ENCODE measurements at places on chromosomes 6 and 20.

- H3K27ac ChIP-seq = no peak overlapping the region
- peaks cover 67% of the 10 kb centered on the region for H3K36me3 ChIP-seq
- H3K4me3 ChIP-seq = no peak overlapping the region
- no peaks in the 10 kb centered on the region for H3K4me1 ChIP-seq
- H3K27me3 ChIP-seq = no peaks in the 10 kb centered on the region
Measured at GRCh38 chr20:49230021-49230420, 10.8 kb downstream of the DDX27 start.

DNA sequence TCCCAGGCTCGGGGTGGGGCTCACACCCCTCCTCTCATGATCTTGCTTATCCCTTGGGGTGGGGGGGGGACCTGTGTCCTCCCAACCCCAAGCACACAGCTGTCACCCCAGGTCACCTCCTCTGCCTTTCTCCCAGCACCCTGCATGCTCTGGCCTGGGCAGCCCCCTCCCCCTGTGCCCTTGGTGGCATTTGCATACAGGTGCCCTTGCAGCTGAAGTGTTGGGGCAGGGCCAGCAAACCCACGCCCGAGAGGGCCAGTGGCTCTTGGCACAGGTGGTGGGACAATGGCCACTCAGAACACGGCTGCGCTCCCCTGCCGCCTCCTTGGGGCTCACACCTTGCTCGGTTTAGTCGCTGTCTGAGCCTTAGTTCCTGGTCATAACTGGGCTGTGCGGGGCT is 11.3 kb upstream of the MYT1 start:
- DNase-seq = no peak
- no peak overlapping the region for H3K27ac ChIP-seq
- no peaks in the 10 kb centered on the region for H3K27me3 ChIP-seq
- H3K4me3 ChIP-seq = no peak overlapping the region

DNA sequence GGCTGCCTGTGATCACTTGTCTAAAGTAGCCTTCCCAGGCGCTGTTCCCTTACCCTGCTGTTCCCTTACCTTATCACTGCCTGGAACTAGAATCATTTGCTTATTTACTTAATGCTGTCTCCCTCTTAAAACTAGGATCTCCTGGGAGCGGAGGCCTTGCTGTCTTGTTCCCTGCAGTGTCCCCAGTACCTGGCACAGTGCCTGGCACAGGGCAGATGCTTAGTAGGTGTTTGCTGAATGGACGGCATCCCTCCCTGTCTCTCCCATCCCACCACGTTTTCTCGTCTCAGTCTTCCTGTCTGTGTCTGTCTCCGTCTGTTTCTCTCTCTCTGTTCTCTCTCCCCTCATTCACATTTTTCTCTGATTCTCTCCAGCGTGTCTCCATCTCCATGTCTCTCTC is 99.9 kb upstream of the MYL9 start:
- H3K27ac ChIP-seq = no peak overlapping the region
- H3K27me3 ChIP-seq = no peaks in the 10 kb centered on the region
- DNase-seq = no peak
- H3K36me3 ChIP-seq = no peaks in the 10 kb centered on the region

GRCh38 chr6:41937861-41938574 is 3.6 kb downstream of the CCND3 start:
- H3K27ac ChIP-seq = no peak overlapping the region
- H3K27me3 ChIP-seq = no peaks in the 10 kb centered on the region
- no peak overlapping the region for H3K4me3 ChIP-seq
- peaks cover 28% of the 10 kb centered on the region for H3K36me3 ChIP-seq

DNA sequence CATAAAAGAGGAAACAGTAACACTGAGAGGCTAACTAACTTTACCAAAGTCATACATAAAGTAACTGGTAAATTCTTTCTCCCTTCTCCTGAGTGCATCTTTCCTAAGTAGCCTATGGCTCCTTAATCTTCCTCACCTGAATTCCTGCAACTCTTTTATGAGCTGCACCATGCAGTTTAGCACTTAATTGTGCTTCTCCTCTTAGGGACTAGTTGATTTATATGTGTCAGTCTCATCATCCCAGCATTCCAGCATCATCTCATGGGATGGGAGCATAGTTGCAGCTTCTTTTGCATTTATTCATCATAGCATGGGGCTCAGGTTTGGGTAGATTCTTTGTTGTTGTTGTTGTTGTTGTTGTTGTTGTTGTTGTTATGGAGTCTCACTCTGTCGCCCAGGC is 3.5 kb upstream of the TSPYL1 start:
- H3K27ac ChIP-seq = no peak overlapping the region
- no peak overlapping the region for H3K4me3 ChIP-seq
- DNase-seq = no peak
- H3K36me3 ChIP-seq = no peaks in the 10 kb centered on the region

GRCh38 chr20:34420975-34421374 is 57.9 kb downstream of the ITCH start:
- DNase-seq = no peak
- no peak overlapping the region for H3K27ac ChIP-seq
- peaks cover 13% of the 10 kb centered on the region for H3K4me1 ChIP-seq
- peaks cover 18% of the 10 kb centered on the region for H3K36me3 ChIP-seq
- no peaks in the 10 kb centered on the region for H3K27me3 ChIP-seq
- no peak overlapping the region for H3K4me3 ChIP-seq

GRCh38 chr6:151497905-151498304 is 4.1 kb downstream of the CCDC170 start:
- H3K4me1 ChIP-seq = peaks cover 9% of the 10 kb centered on the region
- H3K27me3 ChIP-seq = no peaks in the 10 kb centered on the region
- H3K36me3 ChIP-seq = no peaks in the 10 kb centered on the region
- no peak overlapping the region for H3K27ac ChIP-seq
- no peak for DNase-seq

GRCh38 chr6:125887372-125887771 is 69.2 kb upstream of the HINT3 start:
- no peaks in the 10 kb centered on the region for H3K27me3 ChIP-seq
- H3K36me3 ChIP-seq = peaks cover 13% of the 10 kb centered on the region
- no peak overlapping the region for H3K27ac ChIP-seq
- no peak overlapping the region for H3K4me3 ChIP-seq
- H3K4me1 ChIP-seq = no peaks in the 10 kb centered on the region
- DNase-seq = no peak

GRCh38 chr6:107511511-107511993 is 21.6 kb downstream of the SOBP start:
- no peaks in the 10 kb centered on the region for H3K36me3 ChIP-seq
- DNase-seq = no peak
- H3K27ac ChIP-seq = no peak overlapping the region
- H3K4me3 ChIP-seq = no peak overlapping the region
- H3K4me1 ChIP-seq = peaks cover 23% of the 10 kb centered on the region

DNA sequence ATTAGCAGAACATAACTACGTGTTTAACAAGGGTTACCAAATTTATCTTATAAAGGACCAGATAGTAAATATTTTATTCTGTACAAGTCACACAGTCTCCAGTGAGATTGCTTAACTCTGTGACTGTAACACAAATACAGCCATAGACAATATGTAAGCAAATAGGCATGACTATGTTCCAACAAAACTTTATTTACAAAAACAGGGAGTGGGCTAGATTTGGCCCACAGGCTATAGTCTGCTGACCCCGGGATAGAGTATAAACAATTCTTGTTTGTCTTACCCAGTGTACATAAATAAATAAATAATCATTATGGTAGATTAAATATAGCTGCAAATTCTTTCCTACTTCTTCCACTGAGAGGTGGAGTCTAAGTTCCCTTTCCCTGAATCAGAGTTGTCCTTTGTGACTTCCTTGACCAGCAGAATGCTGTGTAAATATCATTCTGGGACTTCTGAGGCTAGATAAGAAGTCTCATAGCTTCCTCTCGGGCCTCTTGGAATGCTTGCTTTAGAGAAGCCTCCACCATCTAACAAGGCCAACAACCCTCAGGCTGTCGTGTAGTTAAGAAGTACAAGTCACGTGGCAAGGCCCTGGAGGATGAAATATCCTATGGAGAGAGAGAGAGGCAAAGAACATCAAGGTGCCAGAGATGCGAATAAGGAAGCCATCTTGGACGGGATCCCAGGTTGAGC is 59.1 kb upstream of the TMEM244 start:
- no peak for DNase-seq
- H3K27ac ChIP-seq = no peak overlapping the region
- H3K27me3 ChIP-seq = no peaks in the 10 kb centered on the region
- no peak overlapping the region for H3K4me3 ChIP-seq
- H3K4me1 ChIP-seq = no peaks in the 10 kb centered on the region

DNA sequence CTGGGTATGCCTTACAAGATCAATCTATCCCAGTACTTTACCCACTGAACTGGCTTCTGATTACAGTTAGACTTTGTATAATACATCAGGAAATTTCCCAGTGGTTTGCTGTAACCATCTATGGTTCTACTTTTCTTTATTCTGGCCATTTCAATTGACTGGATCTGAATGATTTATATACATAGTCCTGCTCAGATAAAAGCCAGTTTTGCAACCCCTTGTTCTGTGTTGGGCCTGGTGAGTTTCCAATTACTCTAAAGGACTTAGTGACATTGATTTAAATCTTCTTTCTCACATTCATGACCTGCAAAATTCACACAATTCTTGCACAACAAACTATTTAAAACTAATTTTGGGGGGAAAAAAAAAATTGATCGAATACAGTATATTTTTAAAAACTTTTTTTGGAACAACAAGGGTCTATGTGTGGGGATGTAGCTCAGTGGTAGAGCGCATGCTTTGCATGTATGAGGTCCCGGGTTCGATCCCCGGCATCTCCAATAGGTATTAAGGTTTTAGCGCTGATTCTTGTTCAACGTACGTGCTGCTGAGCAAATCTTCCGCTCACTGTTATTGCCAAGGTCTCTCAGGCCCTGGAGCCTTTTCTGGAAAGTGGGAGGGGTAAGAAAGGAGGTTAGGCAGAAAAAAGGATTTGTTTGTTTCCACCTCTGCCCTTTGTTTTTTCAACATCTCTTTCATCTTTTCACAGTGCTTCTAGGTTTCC is 117.5 kb downstream of the GPX5 start:
- H3K4me3 ChIP-seq = no peak overlapping the region
- H3K27me3 ChIP-seq = no peaks in the 10 kb centered on the region
- H3K27ac ChIP-seq = no peak overlapping the region
- H3K4me1 ChIP-seq = no peaks in the 10 kb centered on the region
- no peak for DNase-seq
- no peaks in the 10 kb centered on the region for H3K36me3 ChIP-seq

DNA sequence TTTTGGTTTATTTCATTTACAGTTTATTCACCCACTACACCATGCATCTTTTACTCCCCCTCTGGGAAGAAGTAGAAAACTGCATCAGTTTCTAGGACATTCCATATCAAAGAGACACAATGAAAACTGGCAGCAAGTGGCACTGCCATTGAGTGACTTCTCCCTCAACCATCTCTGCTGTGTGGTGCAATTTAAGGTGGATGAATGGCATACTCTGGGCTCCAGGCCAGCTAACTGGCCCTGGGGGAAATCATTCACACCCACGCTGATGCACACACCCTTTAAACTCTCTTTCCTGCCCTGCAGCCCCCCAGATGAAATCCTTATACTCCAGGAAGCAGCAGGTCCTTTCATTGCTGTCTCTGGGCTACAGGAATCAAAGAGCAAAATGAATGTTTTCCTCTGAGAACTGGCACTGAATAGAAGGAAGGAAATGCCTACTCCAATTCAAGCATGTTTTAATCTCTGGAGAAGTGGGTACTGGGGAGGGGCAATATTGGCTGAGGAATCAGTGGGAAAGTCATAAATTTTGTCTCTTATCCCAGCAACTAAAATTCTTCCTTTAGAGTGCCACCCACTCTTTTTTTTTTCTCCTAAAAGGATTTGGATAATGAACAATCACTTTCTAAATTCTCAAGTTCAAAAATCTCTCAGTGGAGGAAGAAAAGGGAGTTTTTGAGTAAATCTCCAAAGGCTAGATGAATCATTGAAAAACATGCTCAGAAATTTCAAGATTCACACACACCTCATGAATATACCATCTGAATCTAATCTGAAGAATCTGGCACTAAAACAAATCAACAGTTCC is 16.9 kb upstream of the RFPL4B start:
- no peak overlapping the region for H3K4me3 ChIP-seq
- no peak for DNase-seq
- H3K27me3 ChIP-seq = no peaks in the 10 kb centered on the region
- H3K27ac ChIP-seq = no peak overlapping the region

DNA sequence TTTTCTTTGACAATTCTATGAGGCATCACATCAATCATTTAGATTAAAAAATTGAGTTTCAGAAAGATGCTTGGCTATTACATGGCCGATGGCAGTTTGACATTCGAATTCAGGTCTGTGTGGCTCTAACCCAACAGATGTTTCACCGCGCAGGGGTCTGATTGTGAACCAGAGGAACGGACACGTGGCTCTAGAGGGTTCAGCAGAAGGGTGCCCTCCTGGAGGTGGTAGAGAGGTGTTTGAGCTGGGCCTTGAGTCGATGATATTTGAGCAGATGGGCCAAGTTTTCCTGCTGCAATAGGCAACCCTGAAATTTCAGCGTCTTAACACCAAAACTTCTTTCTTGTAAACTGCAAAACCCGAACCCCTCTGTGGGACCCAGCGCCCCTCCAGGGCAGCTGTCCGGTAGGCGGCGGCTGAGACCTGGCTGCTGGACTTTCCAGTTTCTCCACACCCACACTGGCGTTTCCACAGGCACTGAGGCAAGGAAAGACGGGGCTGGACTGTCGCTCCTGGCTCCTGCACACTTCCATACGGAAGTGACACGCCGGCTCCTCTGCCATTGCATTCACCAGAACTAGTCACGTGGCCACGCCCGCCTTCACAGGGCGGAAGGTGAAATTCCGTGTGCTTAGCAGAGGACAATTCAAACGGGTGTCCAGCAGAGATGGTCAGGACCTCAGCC is 11.3 kb upstream of the AFDN start:
- no peak overlapping the region for H3K27ac ChIP-seq
- H3K27me3 ChIP-seq = no peaks in the 10 kb centered on the region
- H3K36me3 ChIP-seq = no peaks in the 10 kb centered on the region
- no peak overlapping the region for H3K4me3 ChIP-seq
- H3K4me1 ChIP-seq = no peaks in the 10 kb centered on the region

- no peaks in the 10 kb centered on the region for H3K4me1 ChIP-seq
- no peaks in the 10 kb centered on the region for H3K36me3 ChIP-seq
- no peaks in the 10 kb centered on the region for H3K27me3 ChIP-seq
- no peak for DNase-seq
- H3K4me3 ChIP-seq = no peak overlapping the region
- no peak overlapping the region for H3K27ac ChIP-seq
Measured at GRCh38 chr6:129393654-129394053, 316.3 kb downstream of the ARHGAP18 start.

DNA sequence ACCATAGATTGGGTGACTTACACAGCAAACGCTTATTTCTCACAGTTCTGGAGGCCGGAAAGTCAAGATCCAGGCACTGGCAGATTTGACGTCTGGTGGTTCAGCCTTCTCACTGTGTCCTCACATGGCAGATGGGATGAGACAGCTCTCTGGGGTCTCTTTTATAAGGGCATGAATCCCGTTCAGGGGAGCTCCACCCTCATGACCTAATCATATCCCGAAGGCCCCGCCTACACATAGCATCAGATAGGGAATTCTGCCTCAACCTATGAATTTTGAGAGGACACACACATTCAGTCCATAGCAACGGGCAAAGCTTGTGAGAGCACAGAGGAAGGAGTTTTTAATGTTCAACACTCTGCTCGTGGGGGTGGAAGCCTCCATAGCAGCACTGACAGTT is 27.5 kb downstream of the DAAM2 start:
- peak overlapping the region; percentile 72 for H3K27ac ChIP-seq
- no peak overlapping the region for H3K4me3 ChIP-seq
- H3K4me1 ChIP-seq = peaks cover 96% of the 10 kb centered on the region
- no peak for DNase-seq
- no peaks in the 10 kb centered on the region for H3K27me3 ChIP-seq
